ENCODE measurements at places on chromosomes 6 and 20.

- no peak for DNase-seq
Observed at GRCh38 chr20:57708694-57709673, 831 bp downstream of the PMEPA1 start.

DNA sequence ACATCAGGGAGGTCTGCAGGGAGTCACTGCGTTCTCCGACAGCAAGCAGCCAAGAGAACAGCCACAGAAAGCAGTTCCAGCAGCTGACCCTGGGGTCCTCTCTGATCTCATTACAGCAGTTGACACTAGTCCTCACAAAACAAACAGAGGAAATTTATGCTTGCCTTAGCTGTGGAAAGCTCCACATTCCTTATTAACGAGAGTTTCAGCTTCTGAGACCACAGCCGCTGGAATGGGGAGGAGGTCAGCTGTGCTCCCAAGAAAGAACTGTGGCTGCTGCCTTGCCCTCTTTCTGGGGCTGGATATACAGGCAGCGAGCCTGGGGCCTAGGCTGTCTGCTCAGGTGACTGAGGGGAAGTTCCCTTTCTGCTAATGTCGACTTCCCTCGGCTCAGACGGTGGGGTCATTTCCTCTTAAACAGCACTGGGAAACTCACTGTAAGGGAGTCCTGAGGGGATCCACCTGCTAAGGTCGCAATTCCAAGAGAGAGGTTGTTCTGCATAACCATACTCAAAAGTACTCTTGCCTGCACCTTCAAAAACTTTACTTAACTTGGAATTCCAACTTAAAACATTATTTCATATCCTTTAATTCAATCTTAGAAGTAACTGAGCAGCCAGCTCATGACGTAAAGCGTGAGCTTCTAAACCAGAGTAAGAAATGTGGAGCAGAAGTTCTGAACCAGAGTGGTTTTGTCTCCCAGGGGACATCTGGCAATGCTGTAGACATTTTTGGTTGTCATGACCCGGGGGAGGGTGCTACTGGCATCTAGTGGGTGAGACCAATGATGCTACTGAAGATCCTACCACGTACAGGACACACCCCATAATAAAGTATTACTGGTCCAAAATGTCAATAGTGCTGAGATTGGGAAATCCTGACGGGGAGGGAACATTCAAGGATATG lies 80.3 kb downstream of the BACH2 start:
- no peak for DNase-seq

DNA sequence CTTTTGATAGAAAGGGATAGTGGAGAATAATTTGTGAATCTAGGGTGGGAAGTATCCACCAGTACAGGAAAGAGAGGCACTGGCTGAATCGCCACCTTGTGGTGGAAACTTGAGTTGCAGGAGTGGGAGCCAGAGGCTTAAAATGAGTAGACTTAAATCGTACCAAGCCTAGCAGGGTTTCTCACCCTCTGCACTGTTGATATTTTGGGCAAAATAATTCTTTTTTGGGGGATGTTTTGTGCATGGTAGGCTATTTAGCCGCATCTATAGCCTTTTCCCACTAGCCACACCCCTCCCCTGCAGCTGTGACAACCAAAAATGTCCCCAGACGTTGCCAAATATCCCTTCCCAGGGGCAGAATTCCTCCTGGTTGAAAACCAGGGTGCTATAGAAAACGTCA lies 119.1 kb downstream of the DHX35 start:
- DNase-seq: peak; percentile 7

- no peak for DNase-seq
Observed at GRCh38 chr20:52500157-52500556, 308.6 kb upstream of the ZFP64 start.

- DNase-seq: no peak
Observed at GRCh38 chr6:77962070-77962469, 309.2 kb downstream of the MEI4 start.

GRCh38 chr6:129491436-129491835 lies 218.5 kb downstream of the ARHGAP18 start:
- DNase-seq: no peak

DNA sequence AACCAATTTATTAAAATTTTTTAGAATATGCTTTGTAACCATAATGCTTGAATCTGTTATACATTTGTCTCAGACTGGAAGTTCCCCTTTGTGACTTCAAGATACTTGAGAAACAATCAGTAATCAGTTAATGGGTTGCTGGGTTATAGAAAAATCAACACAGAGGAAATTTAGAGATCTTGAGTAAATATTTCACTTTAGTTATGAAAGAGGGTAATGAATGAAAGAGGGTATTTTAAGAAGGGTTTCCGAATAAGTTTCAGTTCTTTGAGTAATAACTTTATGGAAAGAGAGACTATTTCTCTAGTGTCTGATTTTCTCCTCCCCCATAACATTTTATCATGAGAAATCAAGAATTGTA lies 21.4 kb downstream of the ZFAND3 start:
- no peak for DNase-seq

GRCh38 chr20:52533401-52533800 lies 341.8 kb upstream of the ZFP64 start:
- DNase-seq: no peak

DNA sequence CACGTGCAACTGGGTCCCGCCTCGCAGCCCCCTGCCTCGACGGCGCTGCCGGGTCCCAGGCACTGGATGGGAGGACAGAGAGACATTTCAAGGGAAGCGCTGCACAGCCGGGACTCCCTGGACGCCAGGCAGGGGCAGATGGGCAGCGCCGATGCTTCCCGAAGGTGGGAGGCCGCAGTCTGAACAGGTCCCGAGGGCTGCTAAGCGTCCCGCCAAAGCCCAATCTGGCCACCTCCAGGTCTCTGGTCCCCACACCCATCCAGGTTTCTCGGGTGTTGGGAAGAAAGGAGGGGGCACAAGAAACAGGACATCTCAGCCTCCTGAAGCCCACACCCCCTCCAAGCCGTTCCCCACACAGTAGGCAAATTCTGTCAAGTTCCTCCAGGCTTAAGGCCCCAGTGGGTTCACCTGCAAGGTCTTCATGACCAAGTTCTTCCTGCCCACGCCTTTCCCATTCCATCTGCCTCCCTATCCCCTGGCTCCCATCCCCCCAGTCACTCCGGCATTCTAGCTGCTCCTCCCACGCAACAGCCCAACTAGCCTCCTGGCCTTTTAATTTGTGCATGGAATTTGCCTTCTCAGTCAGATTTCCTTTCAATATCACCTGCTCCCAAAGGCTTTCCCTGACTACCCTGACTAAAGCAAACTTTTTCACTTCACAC lies 5.4 kb upstream of the CPXM1 start:
- no peak for DNase-seq

DNA sequence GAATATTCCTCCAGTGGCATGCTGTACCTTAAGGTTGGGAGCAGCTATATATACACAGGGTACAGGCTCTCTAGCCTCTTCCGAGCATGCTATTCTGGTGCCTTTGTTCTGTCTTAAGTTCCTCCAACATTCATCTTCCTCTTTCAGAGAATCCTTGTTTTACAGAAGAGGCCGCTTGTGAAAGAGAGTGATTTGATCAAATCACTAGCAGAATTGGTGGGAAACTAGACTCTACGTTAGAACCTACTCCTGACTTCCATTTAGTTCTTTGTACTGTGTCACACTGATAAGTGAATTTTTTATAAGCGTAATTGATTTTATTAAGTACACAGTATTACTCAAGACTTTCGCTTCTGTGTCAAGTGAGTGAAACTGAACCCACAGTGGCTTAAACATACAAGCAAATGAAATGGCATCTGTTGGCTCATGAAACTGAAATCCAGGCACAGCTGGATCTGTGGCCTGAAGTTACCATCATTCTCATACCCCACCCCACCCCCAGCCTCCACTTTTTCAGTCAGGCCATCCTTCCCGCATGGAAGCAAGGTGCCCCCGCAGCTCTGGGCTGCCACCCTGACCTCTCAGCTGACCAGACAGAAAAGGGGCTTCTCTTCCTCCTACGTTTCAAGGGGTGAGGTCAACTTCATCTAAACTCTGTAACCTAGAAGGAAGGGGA lies 102.3 kb downstream of the RPP40 start:
- DNase-seq: no peak

- DNase-seq: no peak
Observed at GRCh38 chr6:138393871-138394783, 9.9 kb upstream of the HEBP2 start.

DNA sequence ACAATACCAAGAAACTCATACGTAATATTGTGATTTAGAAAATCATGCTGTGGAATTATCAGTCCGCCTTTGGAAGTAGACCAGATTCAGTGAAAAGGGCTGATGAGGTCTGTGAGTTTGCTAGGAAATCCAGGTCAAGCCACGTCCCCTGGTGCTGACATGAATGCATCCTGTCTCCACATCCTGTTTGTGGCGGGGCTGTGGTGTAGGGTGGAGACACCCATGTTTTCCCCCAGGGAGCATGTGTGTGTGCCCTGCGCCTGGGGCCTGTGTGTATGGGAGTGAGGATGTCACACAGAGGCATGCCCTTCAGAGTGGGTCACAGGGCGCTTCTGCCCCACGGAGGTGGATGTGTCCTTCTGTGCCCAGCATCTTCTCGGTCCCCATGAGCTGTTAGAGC lies 109.1 kb downstream of the SASH1 start:
- no peak for DNase-seq

- DNase-seq: no peak
Observed at GRCh38 chr6:42220807-42221206, 3.1 kb upstream of the MRPS10 start.

- DNase-seq: no peak
Observed at GRCh38 chr20:23147964-23148730, 62.0 kb upstream of the CD93 start.

GRCh38 chr6:3157131-3157933 lies at the start of gene TUBB2A:
Gene TUBB2A, minus strand, starts transcription at chr6:3157544. Its CDS starts 81 bp downstream, at chr6:3157463.
- DNase-seq: no peak

DNA sequence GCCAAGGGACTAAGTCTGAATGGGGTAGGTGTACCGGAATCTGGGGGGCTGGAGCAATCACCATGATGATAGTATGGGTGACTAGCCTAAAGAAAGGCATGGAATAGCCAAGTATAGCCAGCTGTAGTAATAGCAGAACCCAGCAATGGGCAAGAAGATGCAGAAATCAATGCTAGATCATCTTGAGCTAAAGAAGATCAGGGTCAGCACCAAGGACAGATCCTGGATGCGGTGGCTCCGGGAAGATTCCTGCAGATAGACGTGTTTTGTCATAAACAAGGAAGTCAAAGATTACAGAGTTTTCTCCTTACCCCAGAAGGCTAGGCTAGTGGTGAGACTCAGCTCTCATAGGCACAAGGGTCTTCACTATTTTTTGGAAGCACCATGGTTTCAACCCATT lies 561.6 kb upstream of the CHD6 start:
- DNase-seq: no peak

DNA sequence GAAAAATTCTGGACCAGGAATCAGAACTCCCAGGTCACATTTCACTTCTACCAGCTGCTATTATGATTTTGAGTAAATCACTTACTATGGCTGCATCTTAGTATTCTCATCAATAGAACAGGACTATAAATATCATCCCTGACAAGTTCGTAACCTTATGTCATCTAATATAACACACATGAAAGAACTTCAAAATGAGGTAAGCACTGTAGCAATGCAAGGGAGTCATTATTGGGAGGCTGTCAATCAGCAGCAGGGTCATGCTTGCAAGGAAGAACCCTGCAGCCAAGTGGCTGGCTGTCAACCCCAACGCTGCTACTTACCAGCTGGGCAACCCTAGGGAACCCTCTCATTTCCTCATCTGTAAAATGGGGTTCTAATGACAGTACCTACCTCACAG lies 123.3 kb upstream of the B3GAT2 start:
- DNase-seq: no peak

DNA sequence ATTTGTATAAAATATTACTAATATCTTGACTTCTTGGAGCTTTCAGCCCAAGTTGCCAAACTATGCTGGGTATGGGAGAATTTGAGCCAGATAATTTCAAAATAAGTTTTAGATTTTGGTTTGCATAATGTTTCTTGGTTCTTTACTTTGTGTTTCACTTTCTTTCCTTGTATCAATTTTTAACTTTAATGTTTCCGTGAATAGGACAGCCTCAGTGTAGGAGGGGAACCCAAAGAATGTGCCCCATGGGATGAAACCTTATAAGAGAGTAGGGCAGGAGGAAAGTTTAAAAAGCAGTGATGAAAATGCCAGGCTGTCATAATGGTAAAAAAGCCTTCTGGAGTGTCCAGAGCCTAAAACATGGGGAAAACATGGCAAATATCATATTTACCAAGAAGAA lies 252.4 kb upstream of the IRAK1BP1 start:
- no peak for DNase-seq

DNA sequence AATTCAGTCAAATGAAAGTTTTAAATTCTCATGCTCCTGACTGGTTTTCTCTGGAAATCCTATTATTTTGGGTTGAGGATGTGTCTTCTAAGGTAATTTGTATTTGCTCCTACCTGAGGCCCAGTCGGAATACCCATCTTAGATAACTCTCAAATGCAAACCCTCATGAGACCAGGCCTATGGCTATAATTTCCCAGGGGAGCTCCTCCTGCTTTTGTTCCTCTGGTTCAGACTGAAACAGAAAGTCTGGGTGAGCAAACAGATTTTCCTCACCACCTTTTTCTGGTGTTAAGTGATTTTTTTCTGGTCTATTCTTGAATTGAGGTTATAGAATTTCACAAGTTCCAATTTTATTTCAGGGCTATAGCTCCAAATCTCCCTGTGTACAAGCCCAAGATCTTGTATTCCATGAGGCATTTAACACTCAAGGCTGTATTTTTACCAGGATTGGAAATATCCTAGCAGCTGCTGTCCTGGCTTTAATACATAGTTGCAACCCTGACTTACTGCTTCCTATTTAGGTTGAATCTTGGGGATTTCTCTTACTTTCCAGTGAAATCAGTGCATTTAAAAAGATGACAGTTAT lies 169.1 kb upstream of the PTCHD4 start:
- DNase-seq: no peak

- DNase-seq: no peak
Observed at GRCh38 chr20:50089140-50089786, 23.7 kb downstream of the UBE2V1 start.

DNA sequence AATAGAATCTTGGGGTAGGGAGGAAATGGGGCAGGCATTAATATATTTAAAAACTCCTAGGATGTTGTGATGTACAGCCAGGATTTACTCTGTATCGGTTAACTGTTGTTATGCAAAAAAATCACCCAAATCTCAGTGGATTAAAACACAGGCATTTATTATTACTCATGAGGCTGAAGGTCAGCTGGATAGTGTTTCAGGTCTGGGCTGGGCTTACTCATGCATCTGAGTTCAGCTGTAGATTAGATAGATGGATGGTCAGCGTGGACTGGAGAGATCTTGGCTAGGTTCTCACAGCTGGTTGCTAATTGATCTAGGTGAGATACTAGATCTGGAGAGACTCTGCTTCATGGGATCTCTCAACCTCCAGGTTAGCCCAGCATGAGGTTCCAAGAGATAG lies 131.4 kb downstream of the BTBD3 start:
- DNase-seq: no peak

DNA sequence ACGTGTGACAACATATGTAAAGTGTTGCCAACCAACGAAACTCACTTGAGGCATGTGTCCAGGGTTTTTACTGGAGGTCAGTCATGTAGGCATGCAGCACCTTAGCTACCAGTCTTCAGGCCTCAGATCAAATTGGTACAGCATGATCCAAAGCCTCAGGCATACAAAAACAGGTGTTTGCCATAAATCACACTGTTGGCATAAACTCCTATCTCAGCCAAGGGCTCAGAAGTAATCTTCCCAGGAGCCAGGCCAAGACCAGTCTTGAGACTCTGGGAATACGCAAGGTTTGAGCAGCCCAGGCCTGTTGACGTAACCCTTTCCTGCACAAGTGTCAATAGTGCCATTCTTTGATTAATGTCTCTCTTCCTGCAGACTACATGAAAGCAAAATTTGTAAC lies 163.5 kb downstream of the PRL start:
- no peak for DNase-seq

- DNase-seq: no peak
Observed at GRCh38 chr6:15572296-15573016, 90.4 kb downstream of the DTNBP1 start.

Measured in iPS DF 19.7 (cell line).